ENCODE measurements at places on chromosomes 2 and 18.

- DNase-seq = no peak
Observed at GRCh38 chr2:144827404-144827803, 307.5 kb upstream of the ZEB2 start.

DNA sequence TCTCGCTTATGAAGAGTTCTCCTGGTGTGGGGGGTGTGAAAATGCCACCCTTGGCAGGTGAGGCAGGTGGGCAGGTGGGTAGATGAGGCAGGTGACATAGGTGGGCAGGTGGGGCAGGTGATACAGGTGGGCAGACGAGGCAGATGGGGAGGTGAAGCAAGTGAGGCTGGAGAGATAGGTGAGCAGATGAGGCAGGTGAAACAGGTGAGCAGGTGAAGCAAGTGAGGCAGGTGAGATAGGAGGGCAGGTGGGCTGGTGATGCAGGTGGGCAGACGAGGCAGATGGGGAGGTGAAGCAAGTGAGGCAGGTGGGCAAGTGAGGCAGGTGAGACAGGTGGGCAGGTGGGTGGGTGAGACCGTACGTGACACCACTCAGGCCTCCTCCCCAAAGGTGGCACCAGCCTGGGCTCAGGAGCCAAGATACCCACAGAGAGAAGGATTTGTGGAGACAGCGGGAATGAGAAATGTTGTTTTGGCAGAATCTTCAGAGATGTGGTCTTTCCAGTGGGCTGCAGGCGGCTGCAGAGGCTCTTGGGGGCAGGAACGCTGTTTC, 232.3 kb upstream of the MYT1L start:
- no peak for DNase-seq

DNA sequence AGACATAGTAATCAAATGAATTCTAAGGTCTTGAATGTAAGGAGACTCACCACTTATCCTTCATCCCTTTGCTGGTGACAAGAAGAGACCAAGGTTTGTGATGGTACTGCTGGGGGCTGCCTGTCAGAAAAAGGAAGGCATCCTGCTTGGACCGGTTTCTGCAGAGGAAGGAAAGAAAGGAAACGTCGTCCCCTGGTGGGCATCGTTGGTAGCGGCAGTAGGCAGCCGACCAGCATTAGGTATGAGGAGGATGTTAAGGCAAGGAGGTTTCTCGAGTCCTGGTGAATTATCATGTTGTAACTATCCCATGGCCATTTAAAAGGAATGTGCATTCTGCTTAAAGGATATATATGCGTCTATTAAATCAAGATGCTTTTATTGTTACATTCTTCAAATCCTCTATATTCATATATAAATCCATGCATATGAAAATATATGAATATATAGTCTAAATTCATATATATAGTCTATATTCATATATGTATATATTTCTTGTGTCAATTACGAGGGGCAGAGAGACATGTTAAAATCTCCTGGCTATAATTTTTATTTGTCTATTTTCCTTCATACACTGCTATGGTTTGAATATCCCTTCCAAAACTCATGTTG, 94.4 kb upstream of the TGFA start:
- DNase-seq = peak; percentile 74

DNA sequence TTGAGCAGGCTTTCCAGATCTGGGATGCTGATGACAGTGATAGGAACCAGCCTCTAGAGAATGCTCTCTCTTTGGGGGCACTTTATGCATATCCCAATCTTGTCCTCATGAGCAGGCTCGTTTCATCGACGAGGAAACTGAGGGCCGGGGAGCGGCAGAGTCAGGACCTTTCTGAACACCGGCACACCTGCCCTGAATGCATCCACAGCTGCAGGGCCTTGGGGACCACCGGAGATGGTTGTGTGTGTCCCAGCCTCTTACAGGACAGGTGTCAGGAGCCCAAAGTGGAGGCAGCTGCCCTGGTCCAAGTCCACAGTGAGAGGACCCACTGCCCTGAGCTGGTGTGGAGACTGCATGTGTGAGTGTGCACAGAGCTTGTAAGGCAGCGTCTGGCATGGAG, 47.6 kb upstream of the FAHD2A start:
- no peak for DNase-seq

- no peak for DNase-seq
Observed at GRCh38 chr2:212912445-212913103, 238.8 kb downstream of the IKZF2 start.

DNA sequence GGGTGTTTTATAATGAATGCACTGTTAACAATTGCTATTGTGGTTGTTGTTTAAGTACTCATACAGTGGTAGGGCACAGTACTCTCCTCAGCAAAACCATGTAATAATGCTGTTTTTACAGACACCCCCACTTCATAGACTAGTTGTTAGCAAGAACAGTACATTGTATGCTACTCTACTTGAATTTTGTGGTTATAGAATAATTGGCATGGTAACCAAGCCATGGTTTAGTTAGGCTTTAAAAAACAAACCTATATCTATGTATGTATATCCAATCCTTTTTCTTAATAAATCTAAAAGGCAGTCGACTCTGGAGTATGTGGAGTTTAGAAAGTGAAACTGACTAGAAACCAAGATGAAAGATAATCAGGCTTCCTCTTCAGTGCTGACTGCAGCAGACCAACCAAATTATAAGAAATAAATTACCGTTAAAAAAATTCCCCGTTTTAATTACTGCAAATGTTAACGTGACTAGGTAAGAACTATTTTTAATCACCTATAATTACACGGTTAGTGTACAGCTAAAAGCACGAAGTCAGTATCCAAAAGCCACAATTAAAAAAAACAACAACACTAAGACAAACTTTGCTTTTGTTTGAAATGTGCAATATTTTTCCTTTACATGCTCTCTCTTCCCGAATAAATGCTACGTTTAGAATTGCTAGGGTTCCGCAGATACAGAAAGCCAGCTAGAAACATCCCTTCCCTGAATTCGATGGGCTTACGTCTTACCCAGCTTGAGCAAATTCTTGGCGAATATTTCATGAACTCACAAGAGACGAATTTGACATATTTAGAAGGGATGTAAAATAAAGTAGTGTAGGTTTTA, 113.3 kb upstream of the SERTAD2 start:
- DNase-seq = peak; percentile 40

DNA sequence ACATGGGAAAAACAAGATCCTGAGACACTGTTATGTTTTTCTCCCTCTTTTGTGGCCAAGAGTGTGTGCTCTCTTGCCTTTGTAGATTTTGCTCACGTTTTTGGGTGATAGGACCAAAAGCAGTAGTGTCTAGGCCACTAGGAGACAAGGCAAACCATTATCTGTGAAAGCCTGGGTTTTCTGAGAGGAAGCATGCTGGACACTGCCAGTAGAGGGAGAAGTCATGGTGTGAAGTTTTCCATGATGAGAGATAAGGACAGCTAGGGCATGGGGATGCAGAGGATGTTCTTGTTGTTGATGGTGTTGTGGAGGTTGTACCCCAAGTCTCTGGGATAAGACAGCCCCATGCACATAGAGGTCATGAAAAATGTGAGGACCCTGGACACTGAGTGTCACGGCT, 285.3 kb downstream of the SOX11 start:
- no peak for DNase-seq

DNA sequence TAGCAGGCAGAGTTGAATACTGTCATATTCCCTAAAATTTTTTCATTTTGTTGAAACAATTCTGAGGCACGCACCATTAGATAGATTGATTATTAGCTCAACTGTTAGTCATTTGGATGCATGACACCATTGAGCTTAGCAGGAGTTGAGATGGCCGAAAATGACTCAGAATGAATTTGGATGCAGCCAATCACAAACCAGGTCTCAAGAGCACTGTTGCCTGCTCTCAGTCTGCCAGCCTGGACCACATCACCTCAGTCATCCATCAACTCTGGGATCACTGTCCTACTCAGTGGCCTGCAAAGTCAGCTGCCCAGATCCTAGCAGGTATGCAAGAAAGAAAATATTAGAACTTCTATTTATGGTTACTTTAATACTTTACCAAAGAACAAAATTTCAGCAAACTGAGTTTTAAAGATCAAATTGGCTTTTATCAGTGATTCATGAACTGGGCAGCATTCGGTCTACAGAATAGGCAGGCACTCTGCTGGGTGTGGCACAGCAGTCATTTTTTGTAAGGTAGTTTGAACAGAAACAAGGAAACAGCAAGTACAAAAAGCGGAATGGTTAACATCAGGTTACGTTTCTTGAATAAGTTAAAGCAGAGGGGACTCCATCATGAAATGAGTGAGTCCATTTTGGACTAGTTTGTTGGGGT, 152.7 kb upstream of the ARHGAP28 start:
- DNase-seq = no peak

DNA sequence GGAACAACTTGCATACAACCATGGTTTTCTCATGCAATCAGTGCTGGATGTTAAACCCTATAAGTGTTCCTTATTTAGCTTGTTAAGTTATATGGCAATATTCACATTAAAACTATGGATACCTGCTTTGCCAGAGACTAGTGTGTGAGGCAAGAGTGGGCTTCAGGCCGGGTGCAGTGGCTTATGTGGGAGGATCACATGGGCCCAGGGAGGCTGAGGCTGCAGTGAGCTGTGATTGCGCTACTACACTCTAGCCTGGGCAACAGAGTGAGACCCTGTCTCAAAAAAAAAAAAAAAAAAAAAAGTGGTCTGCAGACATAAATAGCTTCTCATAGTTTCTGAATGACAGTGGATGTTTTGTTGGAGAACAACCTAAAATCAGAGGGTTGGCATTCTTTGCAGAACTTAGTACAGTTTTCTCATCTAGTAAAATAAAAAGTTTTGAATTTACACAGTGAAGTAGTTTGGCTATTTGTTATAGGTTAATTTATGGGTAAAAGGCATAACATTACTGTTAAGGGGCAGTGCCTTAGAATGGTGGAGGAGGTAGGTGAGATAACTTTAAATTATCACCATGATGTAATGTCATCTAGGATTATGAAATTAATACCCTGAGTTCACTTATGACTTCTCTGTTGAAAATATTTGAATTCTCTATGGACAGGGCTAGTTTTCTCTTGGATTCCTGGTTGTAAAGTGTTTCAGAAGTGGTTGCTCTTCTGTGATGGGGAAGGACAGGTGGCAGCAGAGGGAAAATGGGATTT, 5.3 kb downstream of the CERS6 start:
- DNase-seq = no peak

- DNase-seq = no peak
Observed at GRCh38 chr2:45728458-45728942, 77.0 kb downstream of the PRKCE start.

DNA sequence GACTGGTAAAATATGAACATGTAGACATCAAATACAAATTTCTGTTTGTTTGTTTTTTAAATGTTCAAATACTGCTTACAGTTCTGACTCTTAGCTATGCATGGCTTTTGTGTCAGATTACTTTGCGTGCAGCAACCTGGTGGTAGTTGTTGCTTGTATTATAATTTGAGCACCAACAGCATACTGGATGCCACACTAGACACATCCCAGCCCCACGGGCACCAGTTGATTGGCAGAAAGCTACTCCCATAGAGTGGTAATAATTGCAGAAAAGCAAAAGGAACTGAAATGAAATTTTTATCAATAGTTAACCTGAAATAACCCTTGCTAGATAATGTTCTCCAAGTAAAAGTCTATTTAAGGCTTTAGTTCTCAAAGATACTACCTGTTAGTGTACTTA, 91.6 kb downstream of the EHBP1 start:
- no peak for DNase-seq

GRCh38 chr2:46393347-46393820, 86.0 kb upstream of the TMEM247 start:
- DNase-seq = no peak

- DNase-seq = no peak
Observed at GRCh38 chr18:23689616-23690504, 607 bp downstream of the LAMA3 start.

DNA sequence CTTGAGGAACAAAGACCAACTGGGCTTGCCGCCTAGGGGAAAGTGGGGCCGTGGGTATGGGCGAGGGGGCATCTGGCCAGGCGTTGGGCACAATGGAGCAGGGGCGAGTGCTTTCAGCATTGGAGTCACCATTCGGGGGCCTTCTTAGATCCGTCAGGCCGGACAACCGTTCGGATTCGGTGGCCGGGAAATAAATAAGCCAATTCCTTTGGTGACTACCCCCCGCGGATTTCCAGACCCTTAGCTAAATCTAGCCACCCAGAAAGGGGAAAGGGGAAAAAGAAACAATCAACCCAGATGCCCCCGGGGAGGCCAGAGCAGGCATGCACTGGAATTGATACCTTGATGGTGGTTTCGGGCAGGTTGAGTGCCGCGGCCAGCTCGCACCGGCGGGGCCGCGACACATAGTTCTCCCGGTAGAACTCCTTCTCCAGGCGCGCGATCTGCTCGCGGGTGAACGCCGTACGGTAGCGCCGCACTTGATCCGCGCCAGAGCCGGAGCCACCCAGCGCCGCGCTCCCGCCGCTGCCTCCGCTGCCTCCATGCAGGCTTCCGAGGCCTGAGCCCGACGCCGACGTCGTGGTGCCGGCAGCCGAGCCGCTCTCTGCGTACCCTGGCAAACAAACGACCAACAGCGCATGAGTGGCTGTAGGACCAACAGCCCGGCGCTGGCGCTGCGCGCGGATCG, 1.8 kb downstream of the EVX2 start:
- DNase-seq = no peak

- no peak for DNase-seq
Observed at GRCh38 chr2:39723497-39723896, 55.6 kb downstream of the THUMPD2 start.

GRCh38 chr2:31987454-31988220, 23.2 kb downstream of the MEMO1 start:
- DNase-seq = no peak

- no peak for DNase-seq
Observed at GRCh38 chr18:24561369-24561965, 101.0 kb downstream of the HRH4 start.

DNA sequence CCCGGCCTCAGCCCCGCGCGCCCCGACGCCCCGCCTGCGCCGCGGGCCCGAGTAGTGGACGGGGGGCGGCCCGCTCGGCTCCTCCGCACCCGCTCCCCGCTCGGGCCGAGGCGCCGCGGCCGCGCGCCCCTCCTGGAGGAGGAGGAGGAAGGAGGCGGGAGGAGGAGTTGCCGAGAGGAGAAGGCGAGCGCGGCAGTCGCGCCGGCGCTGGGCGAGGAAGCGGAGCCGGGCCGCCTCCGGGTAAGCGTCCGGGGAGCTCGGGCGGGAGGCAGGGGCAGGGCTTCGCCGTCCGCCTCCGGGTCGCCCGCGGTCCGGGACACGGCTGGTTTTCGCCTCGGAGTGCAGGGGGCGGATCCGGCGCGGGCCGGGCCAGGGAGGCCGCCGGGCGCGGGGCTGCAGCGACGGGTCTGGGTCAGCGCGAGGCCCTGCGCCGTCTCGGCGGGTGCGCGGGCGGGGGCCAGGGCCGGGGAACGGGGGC, at the start of gene SOCS6:
TSS of gene SOCS6 (plus strand) at position 195 of the 478 bp plus-strand sequence. CDS start 35,624 bp downstream, outside the sequence.
- DNase-seq = peak; percentile 65

DNA sequence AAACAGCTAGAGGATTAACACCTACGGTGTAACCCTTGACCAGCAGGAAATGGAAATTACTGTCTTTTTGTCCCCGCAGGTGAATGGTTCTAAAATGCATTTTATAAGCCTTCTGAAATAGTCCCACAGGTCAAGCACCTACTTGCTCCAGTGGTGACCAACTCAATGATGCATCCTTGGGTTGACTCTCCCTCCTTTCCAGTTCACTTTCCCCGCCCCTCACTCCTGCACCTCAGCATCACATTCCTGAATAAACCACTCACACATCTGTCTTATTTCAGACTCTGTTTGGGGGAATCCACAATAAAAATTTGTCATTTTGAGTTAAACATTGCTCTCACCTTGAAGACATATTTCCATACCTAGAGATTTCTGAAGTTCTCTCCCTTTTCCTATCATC, 446.0 kb upstream of the TNP1 start:
- DNase-seq = no peak

Data from NCI-H510A treated with DMSO at 0.1 percent for 48 hours (cell line).